ENCODE measurements at places on chromosomes 12 and 14.

GRCh38 chr12:122265886-122266229 is 436 bp downstream of the VPS33A start:
- no peak for DNase-seq

DNA sequence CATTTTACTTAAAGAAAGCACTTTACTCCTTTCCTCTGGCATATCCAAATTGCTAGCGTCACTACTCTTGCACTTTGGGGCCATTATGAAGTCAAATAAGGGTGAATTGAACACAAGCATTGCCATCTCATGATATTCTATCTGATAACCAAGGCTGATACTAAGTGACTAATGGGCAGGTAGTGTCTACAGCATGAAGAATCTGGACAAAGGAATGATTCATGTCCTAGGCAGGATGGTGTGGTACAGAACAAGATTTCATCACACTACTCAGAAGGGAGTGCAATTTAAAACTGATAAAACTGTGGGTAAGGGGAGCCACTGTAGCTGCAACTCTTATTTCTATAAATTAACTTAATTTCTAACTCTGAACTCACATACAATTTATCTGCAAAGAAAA is 7.7 kb upstream of the SLC6A15 start:
- no peak for DNase-seq

- no peak for DNase-seq
These were observed 120.4 kb downstream of the HMGA2 start for GRCh38 chr12:65944637-65945036.

GRCh38 chr12:22899184-22899583 is 274.2 kb downstream of the ETNK1 start:
- no peak for DNase-seq

GRCh38 chr12:127984386-127985055 is 282.4 kb upstream of the TMEM132C start:
- no peak for DNase-seq

DNA sequence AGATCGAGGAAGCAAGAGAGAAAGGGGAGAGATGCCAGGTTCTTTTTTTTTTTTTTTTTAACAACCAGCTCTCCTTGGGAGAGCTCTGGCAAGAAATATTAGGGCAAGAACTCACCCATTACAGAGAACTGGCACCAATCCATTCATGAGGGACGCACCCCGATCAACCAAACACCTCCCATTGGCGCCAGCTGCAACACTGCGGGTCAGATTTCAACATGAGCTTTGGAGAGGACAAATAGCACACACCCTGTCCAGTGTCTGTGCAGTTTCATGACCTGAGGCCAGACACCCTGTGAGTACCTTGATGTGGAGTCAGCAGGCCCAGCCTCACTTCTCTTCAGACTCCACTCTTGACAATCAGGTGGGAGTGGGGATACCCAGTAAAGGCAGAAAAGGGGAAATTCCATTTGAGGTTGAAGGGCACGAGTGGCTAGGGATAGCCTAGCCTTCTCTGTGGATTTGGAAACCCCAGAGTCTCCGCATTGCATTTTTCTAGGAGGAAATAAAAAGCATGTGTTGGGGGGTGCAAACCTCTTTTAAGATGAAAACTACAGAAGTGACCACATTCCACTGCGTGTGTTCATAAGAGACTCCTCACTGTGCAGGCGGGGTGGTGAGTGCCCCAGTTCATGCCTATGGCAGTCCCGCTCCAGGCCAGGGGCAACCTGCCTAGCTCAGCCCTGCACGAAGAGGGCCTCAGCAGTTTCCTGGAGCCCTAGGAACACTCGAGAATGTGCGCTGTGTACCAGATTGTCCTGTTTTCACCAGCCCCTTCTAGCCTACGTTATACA is 42.4 kb upstream of the GPATCH2L start:
- DNase-seq = no peak

- no peak for DNase-seq
These were observed 369.8 kb downstream of the EMP1 start for GRCh38 chr12:13566292-13566691.

DNA sequence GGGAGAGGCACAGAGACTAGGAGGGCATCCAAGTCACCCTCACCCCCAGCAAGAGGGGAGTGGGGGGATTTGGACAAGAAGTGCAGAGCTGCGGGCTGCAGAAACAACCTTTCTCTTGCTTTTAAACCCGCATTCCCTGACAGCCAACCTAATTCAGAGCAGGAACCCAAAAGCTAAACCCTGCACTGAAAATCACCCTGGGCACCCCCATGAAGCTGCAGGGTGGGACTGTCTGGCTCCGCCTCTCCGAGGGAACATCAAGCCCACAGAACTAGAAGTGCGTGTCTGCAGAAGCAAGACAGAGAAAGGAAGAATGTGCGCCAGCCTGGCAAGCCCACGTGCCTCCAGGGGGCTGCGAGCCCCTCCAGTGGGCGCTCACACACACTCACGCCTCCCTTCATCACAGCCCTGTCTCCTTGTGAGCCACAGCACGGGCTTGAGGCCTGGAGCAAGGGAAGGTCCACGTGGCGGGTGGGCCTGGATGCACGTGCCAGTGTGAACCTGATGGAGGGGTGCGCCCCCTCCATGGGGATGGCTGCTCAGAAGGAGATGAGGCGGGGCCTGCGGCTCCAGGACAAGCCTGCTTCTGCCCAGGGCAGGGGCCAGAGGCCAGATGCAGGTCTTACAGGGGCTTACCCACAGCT is 27.8 kb upstream of the PNMA1 start:
- DNase-seq = no peak

DNA sequence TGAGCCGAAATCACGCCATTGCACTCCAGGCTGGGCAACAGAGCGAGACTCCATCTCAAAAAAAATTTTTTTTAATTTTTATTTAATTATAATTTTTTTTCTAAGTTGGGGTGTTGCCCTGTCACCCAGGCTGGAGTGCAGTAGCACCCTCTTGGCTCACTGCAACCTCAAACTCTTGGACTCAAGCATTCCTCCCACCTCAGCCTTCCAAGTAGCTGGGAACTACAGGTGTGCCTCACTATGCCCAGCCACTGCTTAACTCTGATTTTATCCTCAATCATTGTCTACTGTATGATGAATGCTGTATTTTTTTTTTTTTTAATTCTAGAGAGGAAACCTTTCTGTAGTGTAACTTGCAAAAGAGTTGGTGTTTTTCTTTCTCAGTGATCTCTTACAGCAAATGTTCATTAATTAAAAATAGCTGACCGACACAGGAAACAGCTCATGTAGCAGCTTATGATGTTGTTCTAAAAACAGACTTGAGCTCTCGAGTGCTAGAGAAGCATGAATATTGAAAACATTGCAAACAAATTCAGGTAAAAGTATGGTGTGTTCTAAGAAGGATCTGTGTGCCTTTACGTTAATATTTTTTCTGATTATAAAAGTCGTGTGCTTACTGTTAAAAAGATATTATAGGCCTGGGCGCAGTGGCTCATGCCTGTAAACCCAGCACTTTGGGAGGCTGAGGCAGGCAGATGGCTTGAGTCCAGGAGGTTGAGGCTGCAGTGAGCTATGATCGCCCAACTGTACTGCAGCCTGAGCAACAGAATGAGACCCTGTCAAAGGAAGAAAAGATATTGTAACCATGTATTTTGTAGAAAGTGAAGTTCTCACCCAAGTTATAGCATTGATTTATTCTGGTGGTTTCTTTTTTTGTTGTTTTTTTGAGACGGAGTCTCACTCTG is 68.9 kb downstream of the FGD4 start:
- no peak for DNase-seq

DNA sequence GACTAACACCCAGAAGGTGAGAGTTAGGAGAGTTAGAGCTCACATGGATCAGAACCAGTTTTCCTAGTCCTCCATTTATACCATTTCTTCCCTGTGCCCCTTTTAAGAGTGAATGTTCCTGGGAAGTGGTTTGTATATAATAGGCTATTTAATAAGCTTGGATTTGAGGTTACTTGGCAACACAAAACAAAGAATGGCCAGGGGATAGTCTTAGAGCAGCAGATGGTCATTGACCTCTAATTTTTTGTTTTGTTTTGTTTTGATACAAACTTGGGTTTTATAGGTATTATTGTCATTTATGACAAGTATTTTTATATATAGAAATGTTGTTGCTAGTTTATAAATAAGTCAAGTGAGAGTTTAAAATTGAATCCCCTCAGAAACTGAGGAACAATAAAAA is 35.8 kb downstream of the VEZT start:
- no peak for DNase-seq

DNA sequence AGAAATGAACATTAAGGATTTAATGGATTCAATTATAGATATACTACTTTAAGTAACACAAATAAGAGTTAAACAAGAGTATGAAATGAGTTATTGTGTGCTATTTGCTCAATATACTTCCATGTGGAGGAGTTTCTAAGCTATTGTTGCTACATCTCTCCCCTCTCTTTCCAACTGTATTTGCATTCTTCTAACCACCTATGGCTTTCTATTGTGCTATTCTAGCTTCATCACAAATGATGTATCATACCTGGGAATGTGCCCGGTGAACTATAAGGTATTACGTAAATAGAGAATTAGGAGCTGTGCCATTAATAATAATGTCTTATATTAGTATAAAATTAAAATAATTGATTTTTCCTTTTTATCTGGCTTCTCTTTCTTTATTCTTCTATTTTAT is 87.1 kb upstream of the PLEKHG7 start:
- no peak for DNase-seq

DNA sequence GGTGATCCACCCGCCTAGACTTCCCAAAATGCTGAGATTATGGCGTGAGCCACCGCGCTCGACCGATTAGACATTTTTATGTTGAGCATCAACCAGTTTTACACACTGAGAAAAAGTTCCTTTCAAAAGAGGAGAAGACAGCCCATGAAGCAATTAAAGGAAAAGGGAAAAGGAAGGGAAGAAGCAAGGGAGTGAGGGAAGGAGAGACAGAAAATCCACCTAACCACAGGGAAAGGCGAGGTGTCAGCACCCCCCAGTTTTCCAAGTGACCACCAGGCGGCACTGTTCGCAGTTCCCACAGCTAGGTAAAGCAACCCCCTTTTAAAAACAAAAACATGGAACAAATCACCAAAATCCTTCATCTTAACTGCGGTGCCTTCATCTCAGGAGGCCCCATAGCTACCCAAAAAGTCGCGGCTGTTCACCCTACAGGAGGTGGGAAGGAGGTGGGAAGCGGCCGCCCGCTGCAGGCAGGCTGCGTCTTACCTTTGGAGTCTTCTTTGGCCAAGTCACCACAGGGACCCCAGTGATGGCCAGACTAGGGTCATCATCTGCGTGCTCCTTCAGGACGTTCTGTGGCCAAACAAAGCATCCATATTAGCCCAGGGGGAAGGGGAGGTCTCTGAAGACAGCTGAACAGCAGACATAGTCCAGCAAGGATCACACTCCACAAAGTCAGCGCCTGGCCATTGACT is 86.6 kb downstream of the KDM2B start:
- no peak for DNase-seq

GRCh38 chr14:55085060-55085660 is 33.7 kb downstream of the MAPK1IP1L start:
- DNase-seq = no peak

DNA sequence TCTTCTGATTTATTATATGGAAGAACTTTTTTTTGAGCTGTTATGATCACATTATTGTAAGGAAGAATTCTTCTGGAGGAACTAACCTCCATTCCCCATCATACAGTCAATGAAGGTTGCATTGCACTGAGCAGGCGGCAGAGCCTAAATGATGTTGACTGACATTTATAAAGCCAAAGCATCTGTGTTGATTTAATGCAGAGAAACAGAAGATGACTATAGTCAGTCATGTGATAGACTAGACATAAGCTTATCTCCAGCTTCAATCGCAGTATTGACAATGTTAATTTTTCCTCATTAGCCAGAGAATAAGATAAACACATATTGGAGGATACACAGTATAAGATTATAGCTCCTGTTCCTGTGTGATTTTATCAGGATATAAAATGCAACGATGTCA is 82.0 kb downstream of the PRICKLE1 start:
- no peak for DNase-seq

DNA sequence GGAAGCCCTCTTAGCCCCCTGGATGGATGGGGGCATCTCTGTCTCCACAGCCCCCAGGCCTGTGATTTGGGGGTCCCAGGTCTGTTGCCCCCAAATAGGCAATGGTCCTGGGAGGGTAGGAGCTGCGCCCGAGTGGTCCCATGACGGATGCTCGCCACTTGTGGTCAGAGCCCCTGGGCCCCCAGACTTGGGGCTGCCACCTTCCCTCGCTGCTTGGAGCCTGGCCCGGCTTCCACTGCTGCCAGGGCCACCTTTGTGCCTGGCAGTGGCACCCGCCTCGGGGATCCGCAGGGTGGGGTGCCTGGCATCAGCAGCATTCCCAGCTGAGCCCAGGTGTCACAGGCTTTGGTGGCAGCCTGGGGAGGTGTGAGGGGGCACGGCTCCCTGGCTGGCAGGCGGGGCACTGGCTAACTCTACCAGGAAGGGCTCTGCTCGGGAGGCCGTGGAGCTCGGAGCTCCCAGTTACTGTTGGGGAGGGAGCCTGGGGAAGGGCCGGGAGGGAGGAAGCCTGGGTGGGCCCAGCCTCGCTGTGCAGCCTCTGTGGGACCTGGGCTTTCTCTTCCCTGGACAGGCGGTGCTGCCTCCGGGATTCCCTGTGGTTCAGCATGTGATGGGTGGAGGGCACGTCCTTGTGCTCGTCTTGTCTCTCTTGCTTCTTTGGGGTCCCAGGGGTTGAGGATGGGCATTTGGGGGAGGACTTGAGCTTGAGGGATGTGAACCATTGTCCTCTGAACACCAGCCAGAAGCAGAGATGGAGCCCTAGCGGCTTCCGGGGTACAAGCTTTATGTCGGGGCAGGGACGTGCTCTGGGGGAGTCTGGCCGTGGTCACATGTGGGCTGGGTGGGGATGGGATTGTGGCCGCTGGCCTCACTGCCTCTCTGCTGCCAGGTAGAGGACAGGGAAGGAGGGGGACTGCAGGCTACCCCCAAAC is 5.4 kb downstream of the KIF26A start:
- DNase-seq = no peak

- DNase-seq = no peak
These were observed 38.7 kb upstream of the INSM2 start for GRCh38 chr14:35495278-35495677.

- no peak for DNase-seq
These were observed 32.9 kb downstream of the TXNRD1 start for GRCh38 chr12:104248444-104248843.

DNA sequence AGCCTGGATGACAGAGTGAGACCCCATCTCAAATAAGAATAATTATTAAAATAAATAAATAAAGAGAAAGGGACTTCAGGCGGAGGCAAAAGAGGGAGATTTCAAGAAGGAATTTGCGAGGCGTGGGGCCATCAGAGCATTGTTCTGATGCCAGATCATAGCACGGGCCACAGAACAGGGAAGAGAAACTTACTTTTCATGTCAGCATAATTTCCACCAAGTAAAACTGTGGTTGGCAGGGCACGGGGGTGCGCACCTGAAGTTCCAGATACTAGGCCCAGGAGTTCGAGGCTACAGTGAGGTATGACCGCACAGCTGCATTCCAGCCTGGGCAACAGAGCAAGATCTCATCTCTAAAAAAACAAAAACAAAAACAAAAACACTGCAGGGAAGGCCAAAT is 11.0 kb upstream of the PLBD1 start:
- DNase-seq = no peak

GRCh38 chr12:132513458-132514135 is 23.6 kb downstream of the FBRSL1 start:
- DNase-seq = no peak

Data from D721Med (cell line).